Myometrial cell (primary cell): ENCODE measurements at places on chromosomes 12 and 14. TPM values are rescaled to one million over a fixed set of nuclear protein-coding genes. Genes with fewer than 3 reads are reported as not detected.

The PRPH gene
- not detected in 2 replicates for total RNA-seq

The CCDC184 gene
- 0.58 and 1.1 TPM in 2 replicates for total RNA-seq

The ZDHHC22 gene
- total RNA-seq: not detected in 2 replicates

The LRRIQ1 gene
- total RNA-seq: under 0.01 and 0.35 TPM in 2 replicates

The SPATA7 gene
- total RNA-seq: 5.8 and 12.6 TPM in 2 replicates

The KRT75 gene
- not detected in 2 replicates for total RNA-seq

The SYT10 gene
- total RNA-seq: not detected in 2 replicates

The FLVCR2 gene
- 5.0 and 5.8 TPM in 2 replicates for total RNA-seq

The EPYC gene
- 0.18 TPM in 1 of 2 replicates, not detected in the other for total RNA-seq

The ARID4A gene
- 3.0 and 8.6 TPM in 2 replicates for total RNA-seq

The STON2 gene
- total RNA-seq: not detected in 2 replicates

The SLC7A8 gene
- 6.9 and 13.1 TPM in 2 replicates for total RNA-seq

The P2RX2 gene
- not detected in 2 replicates for total RNA-seq

The SIX4 gene
- total RNA-seq: 10.1 and 12.7 TPM in 2 replicates
